H7 (cell line): ENCODE measurements at places on chromosomes 13 and 19. TPM values are rescaled to one million over a fixed set of nuclear protein-coding genes. Genes with fewer than 3 reads are reported as not detected.

DNA sequence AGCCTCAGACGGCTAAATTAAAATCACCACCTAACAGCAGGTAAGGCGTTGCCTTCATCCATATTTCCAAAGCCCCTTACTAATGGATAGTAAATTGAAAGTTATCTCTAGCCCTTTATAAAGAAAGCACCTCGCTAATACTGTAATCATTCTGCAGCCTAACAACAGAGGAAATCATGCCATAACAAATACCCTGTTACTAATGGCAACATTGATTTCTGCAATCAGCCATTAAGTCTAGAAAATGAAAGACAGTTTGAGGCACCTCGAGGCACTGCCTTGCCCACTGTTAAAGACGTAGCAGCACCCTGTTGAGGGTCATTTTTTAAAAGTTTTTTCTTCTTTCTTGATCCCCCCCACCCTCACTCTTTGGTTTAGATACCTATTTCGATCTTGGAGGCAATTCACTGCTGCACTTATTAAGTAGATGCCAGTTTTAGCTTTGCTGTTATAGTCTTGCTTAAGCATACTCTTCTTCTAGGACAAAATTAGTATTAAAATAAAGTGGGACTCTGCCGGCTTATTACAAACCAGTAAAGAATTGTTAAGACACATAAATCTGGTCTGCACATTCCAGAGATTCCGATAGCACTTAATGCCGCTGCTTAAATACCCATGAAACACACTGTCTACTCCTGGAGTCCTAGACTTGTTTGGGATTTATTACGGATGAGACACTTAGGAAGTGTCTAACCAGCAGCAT is 74.8 kb downstream of the ZNF536 start:
- DNase-seq, result peak; percentile 18

GRCh38 chr19:601310-601709 is 11.6 kb downstream of the HCN2 start:
- no peak for DNase-seq

KIR2DL4 gene
- total RNA-seq, result not detected in 2 replicates

GRCh38 chr19:34676697-34677385 is at the start of gene SCGB2B2:
Gene SCGB2B2 (minus strand): TSS chr19:34677159. CDS start chr19:34594563, 82,596 bp downstream.
- no peak for DNase-seq

GRCh38 chr13:35716186-35716585 is 239.7 kb upstream of the MAB21L1 start:
- DNase-seq, result no peak

- DNase-seq, result no peak
Observed at GRCh38 chr13:111145071-111145470, 30.0 kb downstream of the ARHGEF7 start.

CLEC4M gene
- not detected in 2 replicates for total RNA-seq

DNA sequence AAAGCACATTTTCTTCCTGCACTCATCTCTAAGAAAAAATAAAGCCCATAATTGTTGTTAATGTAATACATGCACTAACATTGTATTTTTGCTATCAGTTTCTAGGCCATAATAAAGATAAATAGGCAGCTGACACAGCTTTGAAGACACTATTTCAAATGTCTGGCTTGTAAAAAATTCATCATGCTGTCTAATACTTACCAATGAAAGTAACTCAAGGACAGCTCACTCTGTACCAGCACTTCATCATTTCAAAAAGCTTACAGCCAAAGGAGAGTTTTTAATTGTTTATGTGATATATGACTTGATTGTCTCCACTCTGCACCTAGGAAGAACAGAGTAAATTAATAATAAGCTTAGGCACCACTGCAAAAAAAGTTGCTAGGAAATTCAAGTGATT is 1423.3 kb upstream of the PCDH20 start:
- DNase-seq, result no peak

DNA sequence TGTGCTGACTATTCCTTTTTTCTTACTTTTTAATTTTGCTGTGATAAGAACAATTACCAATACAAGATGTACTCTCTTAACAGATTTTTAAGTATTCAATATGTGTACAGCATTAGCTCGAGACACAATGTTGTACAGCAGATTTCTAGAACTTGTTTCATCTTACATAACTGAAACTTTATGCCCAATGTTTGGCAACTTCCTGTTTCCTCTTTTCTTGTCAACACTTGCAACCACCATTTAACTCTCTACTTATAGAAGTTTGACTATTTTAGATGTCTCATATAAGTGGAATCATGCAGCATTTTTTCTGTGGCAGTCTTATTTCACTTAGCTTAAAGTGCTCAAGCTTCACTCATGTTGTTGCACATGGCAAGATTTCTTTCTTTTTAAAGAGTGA is 1426.8 kb downstream of the SLITRK5 start:
- no peak for DNase-seq

GRCh38 chr13:30581582-30581981 is 36.1 kb upstream of the USPL1 start:
- DNase-seq, result peak; percentile 49

CDKN2D gene
- total RNA-seq, result 4.7 and 5.6 TPM in 2 replicates

DNA sequence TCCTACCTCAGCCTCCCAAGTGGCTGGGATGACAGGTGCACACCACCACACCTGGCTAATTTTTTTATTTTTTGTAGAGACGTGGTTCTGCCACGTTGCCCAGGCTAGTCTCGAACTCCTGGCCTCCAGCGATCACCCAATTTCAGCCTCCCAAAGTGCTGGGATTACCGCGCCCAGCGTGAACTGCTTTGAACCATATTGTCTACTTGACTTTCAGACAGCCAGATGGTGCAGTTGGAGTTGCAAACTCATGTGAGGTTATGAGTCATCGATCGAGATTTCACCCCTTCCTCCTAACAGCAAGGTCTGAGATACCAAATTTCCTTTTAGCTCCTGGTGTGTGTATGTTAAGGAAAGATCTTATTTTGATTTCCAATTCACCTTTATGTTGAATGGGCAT is 2.7 kb downstream of the SLC27A1 start:
- no peak for DNase-seq

DNA sequence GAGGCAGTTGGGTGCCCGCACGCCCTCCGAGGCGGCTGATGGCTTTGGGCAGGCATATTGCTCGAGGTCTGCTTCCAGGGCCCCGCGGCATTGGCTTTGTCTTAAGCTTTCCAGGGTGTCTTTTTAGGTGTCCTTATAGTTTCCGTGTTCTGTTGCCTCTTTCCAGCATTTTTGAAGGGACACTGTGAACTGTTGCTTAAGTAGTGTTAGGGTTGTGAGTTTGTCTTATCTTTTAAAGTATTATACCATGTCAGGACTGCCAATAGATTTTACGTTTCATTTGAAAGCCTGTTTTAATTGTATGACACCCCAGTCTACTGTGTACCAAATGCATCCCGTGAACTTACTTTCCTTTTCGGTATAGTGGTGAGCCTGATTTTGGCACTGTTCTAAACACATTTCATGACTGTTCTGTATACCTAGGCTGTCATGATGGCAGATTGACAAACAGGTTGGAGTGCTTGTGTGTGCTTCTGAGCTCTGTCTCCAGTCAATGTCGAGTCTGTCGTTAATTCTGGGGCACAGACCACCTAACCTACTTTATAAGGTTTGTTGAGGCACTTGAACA is 656 bp downstream of the PCCA start:
- no peak for DNase-seq

USPL1 gene
- 13.0 and 17.0 TPM in 2 replicates for total RNA-seq

DNA sequence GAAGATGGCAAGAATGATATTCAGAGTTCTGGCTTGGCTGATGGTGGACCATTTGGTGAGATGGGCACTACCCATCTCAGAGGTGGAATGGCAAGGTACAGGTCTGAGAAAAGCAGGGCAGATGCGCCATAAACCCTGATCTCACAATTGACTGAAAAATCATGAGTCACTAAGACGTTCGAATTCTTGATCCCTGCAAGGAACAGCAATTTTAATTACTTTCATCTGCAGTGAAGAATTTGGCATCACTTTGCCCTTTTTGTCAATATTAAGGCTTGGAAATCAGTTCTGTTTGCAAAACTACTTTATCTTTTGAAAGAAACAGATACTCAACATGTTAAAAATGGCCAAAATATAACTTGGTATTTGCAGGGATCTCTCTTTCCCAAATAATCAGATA is 38.1 kb downstream of the HTR2A start:
- DNase-seq, result no peak

GRCh38 chr19:17841810-17842662 is 5.7 kb downstream of the JAK3 start:
- DNase-seq, result peak; percentile 100

GRCh38 chr13:114118086-114118485 is 14.3 kb downstream of the RASA3 start:
- no peak for DNase-seq

DNA sequence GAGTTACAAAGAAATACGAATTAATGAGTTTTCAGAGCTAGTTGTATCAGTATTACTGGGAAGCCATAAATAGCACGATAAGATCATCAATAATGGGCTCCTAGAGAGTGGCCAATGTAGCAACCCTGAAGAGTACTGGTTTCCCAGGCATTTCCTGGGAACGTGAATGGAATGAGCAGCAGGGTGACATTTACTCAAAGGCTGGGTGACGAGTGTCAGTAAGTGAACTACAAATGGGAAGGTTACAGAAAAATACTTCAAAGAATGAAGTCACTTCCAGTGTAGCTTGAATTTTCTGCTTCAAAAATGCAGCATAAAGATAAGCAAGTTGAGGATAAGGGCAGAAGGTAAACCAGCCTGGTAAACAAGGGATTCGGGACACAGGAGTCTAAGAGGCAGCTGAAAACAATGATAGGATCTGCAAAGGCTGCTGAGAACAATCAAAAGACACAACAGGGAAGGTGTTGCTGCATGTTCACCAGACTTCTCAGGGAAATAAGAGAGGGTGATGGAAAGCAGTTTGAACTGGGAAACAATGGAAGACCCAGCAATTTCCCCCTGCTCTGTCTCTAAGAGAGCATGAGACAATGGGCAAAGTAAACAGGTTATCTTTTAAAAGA is 48.6 kb upstream of the POSTN start:
- peak; percentile 3 for DNase-seq

- DNase-seq, result no peak
Observed at GRCh38 chr13:104491916-104492315, 1425.7 kb upstream of the SLC10A2 start.

DNA sequence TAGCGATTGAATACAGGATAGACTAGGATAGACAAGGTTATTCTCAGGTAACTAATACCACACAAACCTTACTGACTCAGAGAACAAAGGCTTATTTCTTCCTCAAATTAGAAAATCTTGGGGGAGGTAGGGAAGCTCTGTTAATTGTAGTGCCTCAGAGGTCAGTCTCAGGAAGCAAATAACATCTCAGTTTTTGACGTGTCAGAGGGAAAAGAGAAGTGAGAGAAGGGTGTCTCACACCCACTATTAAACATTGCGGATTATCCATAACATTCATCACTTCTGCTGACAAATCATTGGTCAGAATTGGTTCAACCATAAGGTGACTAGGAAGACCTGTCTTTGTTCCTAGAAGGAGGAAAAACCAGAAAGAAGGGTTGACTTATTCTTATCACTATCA is 579.4 kb upstream of the MIR17HG start:
- DNase-seq, result no peak

- DNase-seq, result no peak
Observed at GRCh38 chr19:610071-610800, 20.6 kb downstream of the HCN2 start.

DNA sequence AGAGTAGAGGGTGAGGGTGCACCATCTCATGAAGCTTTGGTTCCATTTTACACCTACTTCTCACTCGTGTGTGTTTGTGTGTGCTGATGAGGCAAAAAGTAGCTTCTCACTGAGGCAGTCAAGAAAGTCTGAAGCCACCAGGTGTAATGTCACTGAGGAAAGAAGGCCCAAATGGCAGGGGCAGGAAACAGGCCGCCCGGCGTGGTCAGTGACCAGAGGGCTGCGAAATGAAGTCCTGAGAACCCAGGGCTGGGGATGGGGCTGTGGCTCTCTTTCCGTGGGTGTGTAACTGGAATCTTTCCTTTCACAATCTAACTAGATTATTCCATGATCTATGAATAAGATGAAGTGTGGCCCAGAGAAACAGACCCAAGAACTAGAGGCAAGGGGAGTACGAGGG is 25.5 kb upstream of the TFDP1 start:
- peak; percentile 7 for DNase-seq

GRCh38 chr19:44869733-44870470 is 21.2 kb upstream of the TOMM40 start:
- no peak for DNase-seq

DNA sequence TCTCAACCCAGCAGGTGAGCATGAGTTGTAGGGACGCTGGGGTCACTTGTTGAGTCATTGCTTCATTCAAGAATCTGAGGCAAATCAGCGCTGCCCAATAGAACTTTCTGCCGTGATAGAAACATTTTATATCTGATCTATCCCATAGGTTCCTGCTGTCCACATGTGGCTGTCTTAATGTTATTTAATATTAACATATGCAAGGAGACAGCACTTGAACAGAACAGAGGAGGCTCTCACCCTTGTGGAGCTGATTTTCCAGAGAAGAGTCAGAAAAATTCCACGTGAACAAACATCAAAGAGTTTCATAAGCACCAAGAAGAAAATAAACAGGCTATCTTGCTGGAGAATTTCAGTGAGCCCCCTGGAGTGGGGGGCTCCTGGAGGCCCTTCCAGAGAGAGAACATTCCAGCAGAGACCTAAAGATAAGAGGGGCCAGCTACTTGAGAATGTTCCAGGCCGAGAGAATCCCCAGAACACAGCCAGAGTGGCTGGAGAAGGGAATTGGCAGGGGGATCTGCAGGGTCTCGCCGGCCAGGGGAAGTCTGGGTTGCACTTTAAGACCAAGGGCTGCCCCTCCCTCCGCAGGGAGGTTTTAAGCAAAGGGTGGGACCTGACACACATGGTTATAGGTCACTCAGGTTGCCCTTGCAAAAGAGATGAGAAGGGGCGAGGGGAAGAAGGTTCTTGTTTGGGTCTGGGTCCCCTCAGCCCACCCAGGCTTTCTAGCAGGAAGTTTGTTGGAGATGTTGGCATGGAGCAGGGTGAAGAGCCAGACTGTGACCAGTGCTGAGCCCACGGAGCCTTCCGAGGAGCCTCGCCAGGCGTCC is 135.7 kb downstream of the CRYL1 start:
- DNase-seq, result no peak

FGF22 gene
- not detected in 2 replicates for total RNA-seq

SLC46A3 gene
- 0.30 and 0.94 TPM in 2 replicates for total RNA-seq

GRCh38 chr19:34319785-34320184 is 45.2 kb upstream of the GPI start:
- DNase-seq, result no peak

CGB1 gene
- total RNA-seq, result not detected in 2 replicates

- no peak for DNase-seq
Observed at GRCh38 chr19:45616704-45617017, 14.6 kb upstream of the GPR4 start.

DNA sequence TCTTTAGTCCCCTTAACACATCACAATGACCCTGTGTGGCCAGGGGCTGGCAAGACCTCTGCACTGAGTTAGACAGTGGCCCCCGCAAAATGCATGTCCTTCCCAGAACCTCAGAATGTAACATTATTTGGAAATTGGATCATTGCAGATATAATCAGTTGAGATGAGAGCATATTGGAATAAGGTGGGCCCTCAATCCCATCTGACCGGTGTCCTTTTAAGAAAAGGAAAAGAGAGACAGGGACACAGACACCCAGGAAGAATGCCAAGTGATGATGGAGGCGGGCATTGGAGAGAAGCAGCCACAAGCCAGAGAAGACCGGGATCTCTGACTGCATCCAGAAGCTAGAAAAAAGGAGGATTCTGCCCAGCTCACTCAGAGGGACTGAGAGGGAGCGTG is 1.8 kb downstream of the FAM187B start:
- DNase-seq, result no peak

LGALS7 gene
- total RNA-seq, result 0.37 and 1.9 TPM in 2 replicates

FFAR1 gene
- total RNA-seq, result not detected in 2 replicates

- peak; percentile 85 for DNase-seq
Observed at GRCh38 chr19:51690454-51691073, 2.6 kb upstream of the SPACA6 start.

GRCh38 chr13:50916701-50917184 is 7.2 kb downstream of the RNASEH2B start:
- no peak for DNase-seq
